ENCODE measurements at places on chromosomes 12 and 14. TPM values are rescaled to one million over a fixed set of nuclear protein-coding genes. Genes with fewer than 3 reads are reported as not detected.

- no peak for DNase-seq
Observed at GRCh38 chr12:6369916-6370575, 5.3 kb downstream of the SCNN1A start.

DNA sequence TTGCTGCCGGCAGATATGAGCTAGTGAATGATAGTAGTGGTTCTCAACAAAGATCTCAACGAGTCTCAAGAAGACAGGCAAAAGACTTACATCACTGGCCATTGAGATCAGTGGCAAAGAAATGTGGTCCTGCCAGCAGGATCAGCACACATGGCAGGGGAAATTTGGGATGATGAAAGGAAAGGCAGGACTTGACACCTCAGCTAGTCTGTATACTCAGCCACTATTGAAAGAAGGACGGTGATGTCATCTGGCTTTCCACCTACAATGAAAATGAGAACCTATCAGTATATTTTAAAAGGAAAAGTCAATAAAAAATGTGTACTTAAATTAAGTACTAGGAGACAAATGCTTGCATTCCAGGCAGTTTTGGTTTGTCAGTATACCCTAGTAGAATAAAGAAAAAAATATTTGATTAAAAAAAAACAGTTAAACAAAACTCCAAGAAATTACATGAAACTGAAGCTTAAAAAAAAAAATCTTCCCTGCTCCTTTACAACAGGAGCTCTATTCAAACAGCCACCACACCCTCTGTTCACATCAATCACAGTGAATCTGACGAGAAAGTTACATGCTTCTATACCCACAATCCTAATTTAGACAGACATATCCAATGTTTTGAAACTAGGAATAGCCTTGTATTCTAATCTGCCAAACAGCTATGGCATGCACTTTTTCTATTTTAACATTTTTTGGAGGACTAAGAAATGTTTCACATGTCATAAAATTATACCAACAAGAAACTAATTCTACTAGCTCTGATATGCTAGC, 34.9 kb downstream of the RAD9B start:
- DNase-seq = no peak

- DNase-seq = peak; percentile 90
Observed at GRCh38 chr14:68546839-68547238, 246.0 kb downstream of the ZFP36L1 start.

DNA sequence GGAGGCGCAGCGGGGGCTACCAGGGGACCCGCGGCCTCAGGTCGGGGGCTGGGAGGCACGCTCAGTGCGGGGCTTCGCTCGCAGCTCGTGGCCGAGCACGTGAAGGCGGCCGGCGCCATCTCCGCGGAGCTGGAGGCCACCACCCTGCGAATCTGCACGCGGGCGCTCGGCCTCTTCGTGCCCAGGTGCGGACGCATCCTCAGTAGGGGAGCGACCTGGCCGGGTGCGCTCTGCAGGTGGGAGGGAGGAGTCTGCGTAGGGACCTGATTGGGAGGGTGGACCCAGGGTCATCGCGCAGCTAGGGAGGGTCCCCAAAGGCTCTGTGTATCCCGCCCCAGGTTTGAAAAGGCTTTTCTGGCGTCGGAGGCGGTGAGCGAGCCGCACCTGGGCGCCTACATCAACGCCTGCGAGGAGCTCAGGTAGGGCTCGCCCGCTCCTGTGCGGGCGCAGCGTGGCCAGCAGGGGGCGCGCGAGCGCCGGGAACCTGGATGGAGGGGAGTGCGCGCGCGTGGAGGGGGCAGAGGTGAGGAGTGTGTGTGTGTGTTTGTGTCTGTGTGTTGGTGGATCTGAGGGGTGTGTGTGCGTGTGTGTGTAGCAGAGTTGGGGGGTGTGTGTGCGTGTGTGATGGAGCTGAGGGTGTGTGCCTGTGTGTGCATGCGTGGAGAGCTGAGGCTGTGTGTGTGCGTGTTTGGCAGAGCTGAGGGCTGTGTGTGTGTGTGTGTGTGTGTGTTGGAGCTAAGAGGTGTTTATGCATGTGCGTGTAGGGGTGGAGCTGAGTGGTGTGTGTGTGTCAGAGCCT, 10.3 kb downstream of the EXOC3L4 start:
- peak; percentile 69 for DNase-seq

GRCh38 chr12:53513712-53514410, 6.6 kb upstream of the NPFF start:
- no peak for DNase-seq

The ACSM4 gene
- not detected for total RNA-seq

The SLC6A13 gene
- not detected for total RNA-seq
